ENCODE measurements at places on chromosomes 5 and 9.

- no peak for DNase-seq
Measured at GRCh38 chr5:141508440-141508797, 19.5 kb downstream of the PCDHGC5 start.

GRCh38 chr5:131186561-131187256 is 16.0 kb downstream of the LYRM7 start:
- DNase-seq = no peak

GRCh38 chr5:136123236-136123768 is 9.3 kb upstream of the SMAD5 start:
- no peak for DNase-seq

- no peak for DNase-seq
Measured at GRCh38 chr5:108278285-108279240, 103.3 kb downstream of the FBXL17 start.

DNA sequence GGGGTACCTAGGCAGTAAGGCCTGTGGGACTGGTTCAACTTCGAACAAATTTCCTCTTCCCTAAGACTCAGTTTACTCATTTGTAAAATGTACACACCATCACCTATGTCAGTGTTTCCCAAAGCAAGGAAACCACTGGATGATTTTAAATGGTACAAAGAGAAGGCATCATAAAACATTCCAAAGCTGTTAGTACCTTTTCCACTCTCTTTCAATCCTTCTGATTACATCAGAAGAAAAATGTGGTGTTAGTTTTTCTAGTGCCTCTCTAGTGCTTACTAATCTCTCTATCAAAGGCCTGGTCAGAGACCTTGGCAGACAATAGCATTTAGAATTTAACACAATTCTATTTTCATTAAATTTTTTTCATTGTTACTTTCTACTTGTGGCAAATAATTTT is 18.1 kb downstream of the NR6A1 start:
- no peak for DNase-seq

DNA sequence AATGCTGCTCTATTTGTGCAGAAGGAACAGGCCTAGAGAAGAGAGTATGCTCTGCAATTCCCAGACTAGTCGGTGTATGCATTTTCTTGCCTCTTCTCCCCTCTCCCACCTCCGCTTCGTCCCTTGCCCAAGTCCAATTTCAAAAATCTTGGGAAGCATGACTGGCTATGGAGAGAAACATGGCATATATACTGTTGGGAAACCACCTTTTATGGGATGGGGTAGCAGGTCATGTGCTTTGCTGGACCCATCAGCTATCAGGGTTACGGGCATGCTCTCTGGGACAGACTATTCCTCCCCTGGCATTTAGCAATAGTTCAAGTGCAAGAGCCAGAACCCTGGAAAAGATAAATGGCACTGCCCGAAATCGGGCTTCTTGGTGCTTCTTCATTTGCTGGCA is 12.0 kb downstream of the ISL1 start:
- DNase-seq = no peak

GRCh38 chr5:135511761-135512575 is 23.8 kb downstream of the NEUROG1 start:
- DNase-seq = no peak

DNA sequence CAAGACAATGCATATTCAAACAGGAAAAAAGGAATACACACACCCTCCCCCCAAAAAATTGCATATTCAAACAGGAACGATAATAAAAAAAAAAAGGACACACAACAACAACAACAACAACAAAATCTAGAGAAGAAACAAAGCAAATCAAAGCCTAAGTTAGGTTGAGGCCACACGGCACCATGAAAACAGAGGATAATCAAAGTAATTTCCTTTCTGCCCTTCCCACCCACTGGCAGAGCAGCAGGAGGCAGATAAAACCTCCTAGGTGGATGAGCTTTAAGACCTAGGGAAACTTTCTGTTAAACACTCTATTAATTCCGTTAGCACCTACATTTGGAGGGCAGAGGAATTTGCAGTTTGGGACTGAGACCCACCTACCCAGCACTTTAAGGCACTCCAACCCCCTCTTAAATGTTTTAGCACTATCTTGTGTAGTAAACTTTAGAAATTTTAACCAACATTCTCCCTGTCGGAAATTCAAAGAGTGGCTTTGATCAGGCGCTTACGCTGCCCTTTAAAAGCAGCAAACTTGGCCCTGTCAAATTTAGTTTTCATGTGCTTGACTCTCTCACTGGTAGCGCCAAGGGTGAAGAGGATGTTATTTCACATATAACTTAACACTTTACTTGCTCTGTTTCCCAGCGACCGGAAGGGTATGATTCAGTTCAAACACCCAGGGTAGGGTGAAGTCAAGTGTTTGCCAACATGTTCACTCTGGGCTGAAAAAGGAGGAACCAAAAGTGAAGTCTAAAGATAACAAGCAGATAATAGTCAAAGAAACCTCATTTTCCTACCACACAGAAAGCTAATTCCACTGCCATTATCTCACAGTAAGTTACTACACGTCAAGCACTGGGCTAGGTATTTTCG is 9.2 kb downstream of the ENC1 start:
- no peak for DNase-seq

DNA sequence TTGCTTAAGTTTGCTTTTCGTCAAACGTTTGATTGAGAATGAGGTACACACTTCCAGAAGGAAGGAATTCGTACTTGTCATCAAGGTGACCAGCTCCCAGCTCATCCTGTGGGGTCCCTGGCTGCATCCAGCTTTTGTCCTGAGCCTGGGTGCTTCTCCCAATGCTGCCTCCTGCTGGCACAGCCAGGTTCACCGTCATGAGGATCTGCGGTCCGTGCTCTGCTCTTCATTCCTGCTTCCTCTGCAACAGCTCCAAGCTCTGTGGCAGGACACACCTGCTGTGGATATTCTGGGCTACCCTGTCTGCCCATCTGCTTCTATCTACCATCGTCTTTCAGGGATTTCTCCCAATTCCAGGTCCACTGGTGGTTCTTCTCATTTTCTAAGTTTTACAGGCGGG is 13.3 kb upstream of the UBE2QL1 start:
- no peak for DNase-seq

- no peak for DNase-seq
Measured at GRCh38 chr5:139223481-139223880, 25.3 kb upstream of the SIL1 start.

DNA sequence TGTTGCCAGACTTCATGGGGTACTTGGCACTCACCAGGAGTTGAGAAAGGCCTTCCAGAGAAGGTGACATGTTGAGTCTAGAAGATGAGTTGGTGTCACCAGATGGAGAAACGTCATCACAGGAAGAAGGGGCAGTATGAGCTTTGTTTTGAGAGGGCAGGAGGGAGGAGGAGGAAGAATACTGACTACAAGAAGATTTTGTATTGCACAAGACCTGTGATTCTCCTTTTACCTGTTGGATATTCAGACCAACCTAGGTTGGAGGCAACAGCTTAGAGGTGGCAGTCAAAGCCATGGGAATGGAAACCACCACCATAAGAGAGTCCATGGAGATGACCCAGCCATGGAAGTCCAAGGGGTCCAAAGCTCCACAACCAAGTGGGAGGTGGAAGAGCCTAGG is 154.2 kb downstream of the TSSK1B start:
- DNase-seq = no peak

GRCh38 chr9:91908746-91909145 is 41.3 kb downstream of the ROR2 start:
- DNase-seq = no peak

DNA sequence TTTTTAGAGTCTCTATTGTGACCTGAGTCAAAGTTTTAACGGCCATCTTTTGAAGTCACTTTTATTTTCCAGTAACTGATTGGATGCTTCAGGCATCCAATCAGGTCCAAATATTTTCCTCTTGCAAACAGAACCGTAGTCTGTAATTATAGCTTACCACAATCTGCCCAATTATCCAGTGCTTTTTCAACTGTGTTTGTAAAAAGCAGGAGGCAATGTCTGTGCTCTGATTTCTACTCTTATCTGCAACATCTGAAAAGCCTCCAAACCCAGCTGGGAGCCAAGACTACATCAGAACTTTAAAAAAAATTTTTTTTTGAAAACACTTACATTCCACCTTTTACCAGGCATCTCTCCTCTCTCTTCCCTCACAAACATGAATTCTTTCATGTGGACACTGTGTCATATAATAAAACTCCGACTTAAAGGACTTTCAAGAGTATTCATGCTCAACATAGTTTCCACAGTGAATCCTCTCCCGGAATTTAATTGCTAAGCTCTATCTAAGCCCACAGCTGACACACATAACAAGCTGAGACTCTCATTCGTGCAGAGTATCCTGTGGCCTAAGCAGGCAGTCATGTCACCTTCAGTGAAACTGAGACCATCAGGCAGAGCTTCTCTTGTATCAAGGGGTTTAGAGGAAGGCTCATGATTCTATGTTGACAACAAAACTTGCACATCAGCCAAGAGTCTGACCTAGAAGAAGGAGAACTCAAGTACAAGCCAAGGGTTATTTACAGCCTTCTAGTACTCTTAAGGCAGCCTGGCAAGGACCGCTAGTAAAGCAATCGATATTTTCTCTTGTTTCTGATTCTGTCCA is 272.7 kb downstream of the TLE1 start:
- no peak for DNase-seq

GRCh38 chr5:14374100-14374499 is 207.5 kb upstream of the OTULINL start:
- DNase-seq = no peak

- no peak for DNase-seq
Measured at GRCh38 chr9:81118416-81118815, 570.9 kb downstream of the TLE1 start.
